Stimulated activated CD8-positive, alpha-beta memory T cell treated with anti-CD3 and anti-CD28 coated beads, Interleukin-7, amount 100 ng/mL, for 24 hours (primary cell): ENCODE measurements at places on chromosomes 12 and 14.

DNA sequence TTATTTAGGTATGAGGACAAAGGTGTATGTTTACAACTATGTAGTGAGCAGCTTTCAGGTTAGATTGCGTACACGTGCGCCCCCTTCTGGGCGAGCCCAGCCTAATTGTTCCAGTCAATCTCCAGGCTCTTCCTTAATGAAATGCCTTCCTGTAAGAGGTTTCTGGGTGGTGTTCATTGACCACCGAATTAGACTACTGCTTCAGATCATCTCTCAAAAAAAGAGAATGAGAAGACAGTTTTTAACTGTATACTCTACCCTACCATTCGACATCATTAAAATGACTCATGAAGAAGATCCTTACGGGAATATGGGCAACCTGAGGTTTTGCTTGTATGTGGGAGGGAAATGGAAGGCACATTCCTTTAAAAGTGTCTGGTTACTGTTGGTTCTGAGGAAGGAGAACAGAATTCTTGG lies 2.1 kb downstream of the LUM start:
- DNase-seq, result peak; percentile 27

- DNase-seq, result no peak
Measured at GRCh38 chr14:103385929-103386712, 906 bp downstream of the MARK3 start.

DNA sequence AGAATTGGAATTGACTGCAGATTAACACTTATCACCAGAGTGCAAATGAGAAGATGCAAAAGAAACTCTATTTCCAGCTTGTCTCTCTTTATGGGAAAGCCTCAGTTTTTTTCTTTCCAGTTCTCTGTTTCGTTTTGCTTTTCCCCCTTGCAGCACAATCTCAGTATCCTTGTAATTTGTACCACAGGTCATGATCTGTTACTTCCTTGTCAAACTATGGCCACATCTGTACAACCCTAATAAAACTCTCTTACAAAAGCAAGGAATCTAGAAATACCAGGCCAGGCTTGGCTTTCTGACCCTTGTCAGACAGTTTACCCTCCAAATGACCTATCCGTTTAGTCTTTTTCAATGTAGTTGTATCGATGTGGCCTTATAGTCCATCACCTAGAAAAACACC lies 33.9 kb downstream of the MYBPC1 start:
- no peak for DNase-seq

DNA sequence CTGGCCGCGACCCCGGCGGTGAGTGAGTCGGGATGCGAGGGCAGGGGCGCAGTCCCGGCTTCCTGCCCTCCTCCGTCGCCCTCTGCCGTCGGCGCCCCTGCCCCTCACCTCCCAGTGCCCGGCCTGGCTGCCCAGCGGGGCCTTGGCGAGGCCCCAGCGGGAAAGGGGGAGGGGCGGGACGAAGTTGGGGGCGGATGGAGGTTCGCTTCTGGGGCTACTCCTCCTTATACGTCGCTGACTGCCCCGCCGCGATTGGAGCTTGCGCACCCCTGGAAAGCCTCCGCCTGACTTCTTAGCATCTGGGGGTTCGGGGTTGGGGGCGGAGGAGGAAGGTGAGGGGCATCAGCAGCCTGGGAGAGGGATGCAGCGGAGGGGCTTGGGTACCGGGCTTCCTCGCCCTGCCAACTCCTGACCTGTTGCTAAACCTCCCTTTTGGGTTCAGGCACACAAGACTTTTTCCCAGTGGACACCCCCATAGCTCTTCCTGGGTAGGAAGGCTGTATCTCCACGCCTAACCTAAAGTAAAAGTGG lies 406 bp downstream of the TMEM263 start:
- DNase-seq, result peak; percentile 26

GRCh38 chr12:128783129-128783574 lies 40.6 kb downstream of the SLC15A4 start:
- no peak for DNase-seq

DNA sequence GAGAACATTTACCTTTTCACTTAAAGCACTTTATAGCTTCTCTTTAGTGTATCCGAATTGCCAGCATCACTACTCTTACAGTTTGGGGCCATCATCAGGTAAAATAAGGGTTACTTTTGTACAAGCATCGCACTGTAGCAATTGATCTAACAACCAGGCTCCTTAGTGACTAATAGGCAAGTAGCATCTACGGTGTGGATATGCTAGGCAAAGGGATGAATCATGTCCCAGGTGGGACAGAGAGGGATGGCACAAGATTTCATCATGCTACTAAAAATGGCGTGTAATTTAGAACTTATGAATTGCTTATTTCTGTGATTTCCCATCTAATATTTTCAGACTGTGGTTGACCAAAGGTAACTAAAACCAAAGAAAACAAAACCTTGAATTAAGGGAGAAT lies 582.3 kb downstream of the KCNH5 start:
- no peak for DNase-seq

DNA sequence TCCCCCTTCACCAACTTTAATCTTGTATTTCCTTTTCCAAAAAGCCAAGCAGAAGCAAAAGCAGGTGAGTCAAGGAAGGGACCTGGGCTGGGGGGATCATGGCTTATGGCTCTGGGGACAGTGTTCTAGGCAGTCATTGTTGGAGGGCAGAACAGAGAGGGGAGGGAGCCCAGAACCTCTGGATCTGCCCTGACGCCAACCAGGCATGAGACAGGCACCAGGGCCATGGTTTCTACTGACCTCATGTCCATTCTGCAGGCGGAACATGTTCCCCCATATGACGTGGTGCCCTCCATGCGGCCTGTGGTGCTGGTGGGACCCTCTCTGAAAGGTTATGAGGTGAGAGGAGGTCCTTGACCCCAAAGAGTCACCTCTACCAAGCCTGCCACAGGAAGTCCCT lies 6.6 kb downstream of the CACNB3 start:
- DNase-seq, result no peak

DNA sequence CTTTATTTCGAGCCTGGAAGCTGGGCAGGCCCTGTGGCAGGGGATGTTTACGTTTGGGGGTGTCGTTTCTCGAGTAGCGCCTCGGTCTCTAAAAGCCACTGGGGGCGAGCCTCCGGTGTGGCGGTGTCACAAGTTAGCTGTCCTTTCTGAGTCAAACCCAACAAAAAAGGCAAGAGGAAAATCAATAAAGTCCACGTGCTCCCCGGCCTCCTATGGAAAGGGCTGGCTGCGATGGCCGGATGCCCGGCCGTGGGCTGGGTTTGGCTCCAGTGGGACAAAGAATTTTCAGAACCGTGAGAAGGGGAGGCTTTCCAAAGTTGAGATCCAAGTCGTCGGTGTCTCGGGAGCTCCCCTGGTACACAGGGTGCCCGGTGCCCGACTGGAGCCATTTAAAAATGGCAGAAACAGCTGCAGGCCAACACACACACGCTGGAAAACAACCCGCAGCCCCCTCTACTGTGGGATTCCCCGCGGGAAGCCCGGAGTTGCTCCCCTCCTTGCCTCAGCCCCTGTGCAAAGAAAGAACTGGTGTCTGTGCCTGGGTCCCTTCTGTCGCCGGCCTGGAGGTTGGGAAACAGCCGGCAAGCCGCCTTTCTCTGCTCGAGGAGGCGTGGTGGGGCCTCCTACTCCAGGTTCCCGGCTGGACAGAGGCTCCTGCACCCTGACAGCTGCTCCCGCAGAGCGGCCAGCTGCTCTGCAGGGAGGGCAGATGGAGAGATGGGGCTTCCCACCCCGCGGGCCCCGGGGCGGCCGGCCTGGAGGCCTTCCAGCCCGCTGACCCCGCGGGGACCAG lies 1.9 kb downstream of the BCL7A start:
- DNase-seq, result no peak

GRCh38 chr14:56580221-56580711 lies 668 bp downstream of the TMEM260 start:
- DNase-seq, result no peak

- no peak for DNase-seq
Measured at GRCh38 chr12:26164118-26164517, 31.3 kb upstream of the SSPN start.

DNA sequence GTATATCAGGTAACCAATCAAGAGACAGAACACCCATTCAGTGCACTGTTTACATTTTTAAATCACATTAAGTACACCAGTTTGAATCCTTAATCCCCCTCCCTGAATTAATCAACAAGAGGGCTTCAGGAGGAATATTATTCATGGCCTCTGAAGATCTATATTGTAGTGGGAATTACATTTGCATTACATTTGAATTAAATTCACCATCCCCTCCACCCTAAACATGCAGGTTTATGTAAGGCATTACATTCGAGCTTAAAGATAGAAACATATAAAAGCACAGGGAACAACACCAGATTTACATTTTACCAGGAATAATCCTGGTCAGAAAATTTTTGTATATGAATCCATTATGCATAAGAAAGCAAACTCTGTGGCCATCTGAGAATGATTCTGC lies 197.8 kb upstream of the KITLG start:
- DNase-seq, result no peak

DNA sequence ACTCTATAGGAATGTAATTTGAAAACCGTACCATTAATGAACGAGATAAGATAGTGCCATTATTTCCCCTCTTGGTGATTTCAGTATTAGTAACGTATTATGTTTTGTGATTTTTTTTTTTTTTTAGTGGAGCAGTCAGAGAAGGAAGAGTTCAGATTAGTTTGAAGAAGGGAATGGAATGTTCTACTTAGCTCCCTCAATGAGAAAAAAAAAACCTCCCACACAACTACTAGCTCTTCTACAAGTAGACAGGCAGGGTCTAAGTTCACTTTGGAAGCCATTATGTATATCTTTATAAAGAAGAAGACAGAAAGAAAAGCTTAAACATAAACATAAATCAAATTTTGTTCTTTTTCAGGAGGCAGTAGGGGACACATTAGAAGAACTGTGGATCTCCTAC lies 27.3 kb downstream of the PNMA1 start:
- DNase-seq, result no peak

DNA sequence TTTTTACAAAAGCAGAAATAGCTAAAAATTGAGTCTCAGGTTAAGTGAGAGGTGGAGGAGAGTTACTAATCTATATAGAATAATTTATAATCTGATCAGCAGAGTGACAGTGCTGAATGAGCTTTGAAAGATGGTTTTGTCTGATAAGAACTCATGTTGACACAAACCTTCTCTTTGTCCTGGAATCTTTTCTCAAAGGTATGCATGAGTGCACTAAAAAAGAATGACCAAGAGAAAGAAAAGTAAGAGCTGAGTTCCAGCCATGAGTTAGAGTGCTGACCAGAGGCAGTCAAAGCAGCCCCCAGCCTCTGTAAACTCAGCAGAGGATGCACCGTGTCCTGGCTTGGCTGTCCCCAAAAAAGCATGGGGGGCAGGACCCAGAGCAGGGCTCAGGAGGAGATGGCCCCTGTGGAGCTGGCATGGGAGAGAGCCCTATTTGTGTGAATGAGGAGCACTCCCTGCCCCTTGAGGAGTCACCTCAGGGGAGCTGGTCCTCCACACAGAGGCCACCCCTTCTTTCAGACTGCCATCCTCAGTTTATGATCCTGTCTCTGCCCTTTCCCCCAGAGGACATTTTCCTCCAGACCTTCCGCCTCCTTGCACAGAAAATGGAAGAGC lies 129.8 kb downstream of the SEC23A start:
- no peak for DNase-seq

- DNase-seq, result no peak
Measured at GRCh38 chr12:37546901-37547475, 769.6 kb upstream of the ALG10B start.

DNA sequence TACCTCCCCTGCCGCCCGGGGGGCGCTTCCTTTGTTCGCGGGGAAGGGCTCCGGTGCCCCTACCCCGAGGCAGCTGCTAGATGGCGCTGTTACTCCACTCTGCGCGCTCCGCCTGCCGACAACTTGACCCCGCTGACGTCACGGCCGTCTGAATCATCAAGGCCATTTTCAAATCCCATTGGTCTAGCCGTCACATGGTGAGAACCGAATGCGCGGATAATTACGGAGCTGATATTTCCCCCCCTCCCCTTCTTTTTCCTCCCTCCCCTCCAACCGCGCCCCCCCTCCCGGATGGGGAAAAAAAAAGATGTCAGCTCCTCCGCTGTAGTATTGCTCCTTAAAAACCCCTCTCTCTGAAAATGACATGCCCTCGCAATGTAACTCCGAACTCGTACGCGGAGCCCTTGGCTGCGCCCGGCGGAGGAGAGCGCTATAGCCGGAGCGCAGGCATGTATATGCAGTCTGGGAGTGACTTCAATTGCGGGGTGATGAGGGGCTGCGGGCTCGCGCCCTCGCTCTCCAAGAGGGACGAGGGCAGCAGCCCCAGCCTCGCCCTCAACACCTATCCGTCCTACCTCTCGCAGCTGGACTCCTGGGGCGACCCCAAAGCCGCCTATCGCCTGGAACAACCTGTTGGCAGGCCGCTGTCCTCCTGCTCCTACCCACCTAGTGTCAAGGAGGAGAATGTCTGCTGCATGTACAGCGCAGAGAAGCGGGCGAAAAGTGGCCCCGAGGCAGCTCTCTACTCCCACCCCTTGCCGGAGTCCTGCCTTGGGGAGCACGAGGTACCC lies at the start of gene HOXC10:
Gene HOXC10, plus strand, starts transcription at position 246 of the 791 bp plus-strand sequence. Its CDS starts 114 bp downstream, at position 360.
- DNase-seq, result peak; percentile 76

GRCh38 chr14:90191585-90191984 lies 64.8 kb upstream of the PSMC1 start:
- no peak for DNase-seq

GRCh38 chr14:38505221-38505972 lies 249.5 kb upstream of the CLEC14A start:
- no peak for DNase-seq
